ENCODE measurements at places on chromosomes 7 and 10. TPM values are rescaled to one million over a fixed set of nuclear protein-coding genes. Genes with fewer than 3 reads are reported as not detected.

KNDC1 gene
- 1.6 TPM for total RNA-seq

PLXNA4 gene
- total RNA-seq, result 0.33 TPM

CRHR2 gene
- total RNA-seq, result not detected

AGK gene
- total RNA-seq, result 15.3 TPM

NME8 gene
- not detected for total RNA-seq

CAV1 gene
- 1,157 TPM for total RNA-seq

TFR2 gene
- total RNA-seq, result 1.2 TPM

SLC25A28 gene
- 16.5 TPM for total RNA-seq

PFKFB3 gene
- 9.5 TPM for total RNA-seq

GBX1 gene
- total RNA-seq, result not detected

RAB19 gene
- total RNA-seq, result not detected

TIAL1 gene
- 45.4 TPM for total RNA-seq

MICALL2 gene
- total RNA-seq, result 29.0 TPM

LIPM gene
- total RNA-seq, result not detected

ANKRD61 gene
- total RNA-seq, result not detected

MOSPD3 gene
- 20.4 TPM for total RNA-seq

FZD1 gene
- 22.9 TPM for total RNA-seq

BAIAP2L1 gene
- 40.8 TPM for total RNA-seq

All from placental epithelial cell (primary cell).